Stimulated activated effector memory CD8-positive, alpha-beta T cell treated with anti-CD3 and anti-CD28 coated beads, Interleukin-12 subunit alpha, Interleukin-12 subunit beta, amount 100 ng/mL, for 72 hours (primary cell): ENCODE measurements at places on chromosomes 12 and 14.
A peak's percentile ranks its signal among the peaks of the same experiment; 100 is the strongest.

GRCh38 chr12:123041811-123042655, 61.6 kb downstream of the ARL6IP4 start:
- DNase-seq = no peak

DNA sequence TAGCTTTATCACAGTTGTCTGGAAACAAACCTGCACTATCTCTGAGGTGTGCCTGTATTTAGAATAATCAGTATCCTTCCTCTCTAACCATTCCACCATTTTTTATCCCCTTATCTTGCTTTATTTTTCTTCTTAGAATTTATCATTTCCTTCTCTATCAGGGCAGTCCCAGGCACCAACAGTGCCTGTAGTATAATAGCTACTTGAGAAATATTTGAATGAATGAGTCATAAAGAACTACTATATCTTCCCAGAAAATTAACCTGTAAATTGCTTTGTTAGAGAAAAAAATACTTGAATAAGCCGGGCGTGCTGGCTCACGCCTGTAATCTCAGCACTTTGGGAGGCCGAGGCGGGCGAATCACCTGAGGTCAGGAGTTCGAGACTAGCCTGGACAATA, 21.2 kb upstream of the FOXJ2 start:
- DNase-seq = no peak

DNA sequence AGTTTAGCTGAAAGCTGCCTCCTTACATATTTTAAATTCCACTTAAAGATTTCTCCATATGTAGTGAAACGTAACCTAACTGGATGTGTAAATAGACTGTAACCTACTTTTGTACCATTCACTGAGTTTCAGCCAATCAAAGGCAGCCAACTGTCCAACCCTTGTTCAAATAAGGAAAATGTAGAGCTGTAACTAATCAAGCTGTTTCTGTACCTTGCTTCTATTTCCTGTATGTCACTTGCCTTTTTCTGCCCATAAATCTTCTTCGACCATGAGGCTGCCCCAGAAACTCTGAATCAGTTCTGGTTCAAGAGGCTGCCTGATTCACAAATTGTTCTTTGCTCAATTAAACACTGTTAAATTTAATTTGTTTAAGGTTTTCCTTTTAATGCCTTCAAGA, 6.3 kb downstream of the SLC7A8 start:
- DNase-seq = no peak

DNA sequence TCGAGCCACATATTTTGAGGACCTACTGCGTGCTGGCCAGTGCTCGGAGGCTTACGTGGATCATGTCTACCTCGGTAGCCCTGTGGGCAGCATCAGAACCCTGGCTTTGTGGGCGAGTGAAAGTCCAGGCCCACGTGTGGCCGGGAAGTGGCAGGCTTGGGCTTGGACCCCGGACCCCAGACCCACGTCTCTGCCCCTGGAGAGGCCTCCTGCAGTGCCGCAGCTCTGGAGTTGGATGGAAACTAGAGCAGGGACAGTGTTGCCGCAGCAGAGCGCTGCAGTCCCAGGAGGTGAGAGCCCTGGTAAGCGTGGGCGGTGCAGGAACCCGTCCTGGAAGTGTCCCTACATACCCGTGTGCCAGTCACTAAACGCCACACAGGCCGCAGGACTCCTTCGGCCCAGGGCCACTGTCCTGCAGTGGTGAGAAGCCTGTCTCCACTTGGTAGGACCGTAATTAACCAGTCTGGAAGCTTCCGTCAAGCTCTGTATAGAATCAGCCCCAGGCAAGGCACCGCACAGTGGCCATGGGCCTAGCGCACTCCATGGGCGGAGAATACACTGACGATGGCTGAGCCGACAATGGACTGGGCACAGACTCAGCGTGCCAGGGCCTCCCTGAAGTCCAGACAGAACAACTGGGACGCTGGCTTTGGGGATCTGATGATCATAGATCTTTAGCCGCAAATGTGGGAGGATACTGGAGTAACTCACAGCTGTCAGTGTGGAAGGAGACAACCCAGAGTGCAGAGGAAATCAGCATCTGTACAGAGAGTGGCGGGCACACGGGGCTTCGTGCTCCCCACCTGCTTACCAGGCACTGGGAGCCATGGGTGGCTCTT, 219.5 kb downstream of the KIF26A start:
- DNase-seq = no peak

- DNase-seq = no peak
Measured at GRCh38 chr14:91897106-91897701, 29.9 kb upstream of the TC2N start.

- DNase-seq = no peak
Measured at GRCh38 chr12:1799051-1799881, 21.1 kb upstream of the LRTM2 start.

DNA sequence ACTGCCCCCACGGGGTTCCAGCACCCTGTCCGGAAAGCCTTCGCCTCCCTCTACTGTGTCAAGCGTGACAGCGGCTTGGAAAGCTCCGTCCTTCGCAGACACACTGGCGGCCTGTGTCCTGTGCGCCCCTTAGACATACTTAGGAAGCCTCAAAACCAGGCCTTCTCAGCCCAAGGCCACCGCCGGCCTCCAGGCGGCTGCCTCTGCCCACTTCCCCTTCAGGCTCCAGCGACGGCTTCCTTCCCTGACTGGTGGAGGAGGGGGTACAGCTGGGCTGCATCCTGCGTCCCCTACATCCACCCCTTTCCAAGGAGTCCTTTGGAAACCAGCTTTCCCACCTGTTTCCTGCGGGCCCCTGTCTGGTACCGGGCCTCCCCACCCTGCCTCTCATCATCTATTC, 2.5 kb upstream of the CACNA2D4 start:
- DNase-seq = peak; percentile 41

DNA sequence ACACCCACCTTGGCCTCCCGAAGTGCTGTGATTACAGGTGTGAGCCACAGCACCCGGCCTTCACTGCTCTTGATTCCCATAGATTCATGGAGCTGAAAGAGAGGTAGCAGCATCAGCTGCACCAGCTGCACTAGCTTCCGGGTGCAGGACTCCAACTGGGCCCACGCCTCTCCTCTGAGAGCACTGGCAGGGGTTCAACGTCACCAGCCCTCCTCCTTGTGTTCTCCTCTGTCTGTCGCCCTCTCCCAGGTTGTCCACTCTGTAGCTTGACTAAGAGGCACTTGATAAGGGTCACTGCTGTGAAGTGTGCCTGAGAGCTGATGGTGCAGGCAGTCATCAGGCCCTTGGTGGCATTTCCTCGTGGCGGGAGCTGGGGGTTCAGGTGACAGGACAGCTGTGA, 28.3 kb downstream of the MLXIP start:
- no peak for DNase-seq

- DNase-seq = no peak
Measured at GRCh38 chr12:44889162-44889561, 13.0 kb upstream of the NELL2 start.

DNA sequence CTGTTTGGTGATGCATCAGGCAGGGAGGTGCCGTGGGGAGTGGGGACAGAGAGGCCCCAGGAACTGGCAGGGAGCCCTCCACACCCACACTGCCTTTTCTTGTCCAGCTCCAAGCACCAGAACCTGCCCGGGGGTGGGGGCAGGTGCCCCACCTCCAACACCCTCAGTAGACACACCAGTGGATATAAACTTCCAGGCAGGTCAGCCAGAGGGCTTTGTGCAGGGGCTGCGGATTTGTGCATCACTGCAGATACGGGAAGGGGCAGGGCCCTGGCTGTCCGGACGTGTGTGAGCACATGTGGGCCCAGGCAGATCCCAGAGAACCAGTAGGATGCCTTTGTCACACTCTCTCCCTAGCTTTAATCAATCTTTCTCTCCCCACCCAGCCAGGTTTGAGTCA, 1.3 kb upstream of the TGM1 start:
- no peak for DNase-seq

GRCh38 chr12:5873281-5873919, 71.7 kb downstream of the ANO2 start:
- no peak for DNase-seq

GRCh38 chr14:39666386-39666785, 234.2 kb upstream of the FBXO33 start:
- DNase-seq = no peak

- no peak for DNase-seq
Measured at GRCh38 chr12:26711072-26711471, 121.9 kb downstream of the ITPR2 start.

- DNase-seq = no peak
Measured at GRCh38 chr12:27277846-27278260, 33.8 kb downstream of the STK38L start.

GRCh38 chr12:93008044-93008778, 79.1 kb upstream of the EEA1 start:
- no peak for DNase-seq

- DNase-seq = peak; percentile 67
Measured at GRCh38 chr12:11836282-11837151, 187.0 kb downstream of the ETV6 start.

DNA sequence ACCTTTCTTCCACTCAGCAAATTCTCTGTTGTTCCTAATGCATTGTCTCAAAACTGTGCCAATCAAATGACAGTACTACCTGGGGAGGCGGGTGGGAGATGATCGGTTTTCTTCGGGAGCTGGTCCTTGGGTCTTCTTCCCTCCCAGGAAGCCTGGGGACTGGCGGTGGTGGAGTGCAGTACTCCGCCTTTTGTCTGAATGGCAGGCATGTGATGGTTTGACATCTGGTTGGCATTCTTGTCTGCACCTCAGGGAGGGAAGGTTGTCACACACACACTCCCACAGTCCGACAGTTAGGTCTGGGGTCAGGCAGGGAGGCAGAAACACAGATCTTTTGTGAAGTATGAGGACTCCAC, 114.8 kb downstream of the SNAPC1 start:
- no peak for DNase-seq

DNA sequence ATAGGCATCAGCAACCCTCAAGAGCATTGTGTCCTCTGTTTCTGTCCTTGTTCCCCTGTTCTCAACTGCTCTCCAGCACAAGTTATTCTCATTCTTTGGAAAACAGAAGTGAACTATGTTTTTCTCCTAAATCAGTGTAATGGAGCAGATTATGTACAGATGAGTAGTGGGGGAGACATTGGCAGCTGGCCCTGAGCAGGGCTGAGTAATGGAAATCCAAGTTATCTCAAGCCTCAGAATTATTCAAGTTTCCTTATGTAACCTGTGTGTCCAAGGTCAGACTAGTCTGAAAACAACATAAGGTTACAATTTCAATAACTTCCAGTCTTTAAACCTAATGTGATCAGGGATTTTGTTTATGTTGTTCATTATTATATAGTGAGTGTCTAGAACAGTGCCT, 116.1 kb upstream of the FUT8 start:
- DNase-seq = no peak

GRCh38 chr14:80867798-80868197, 73.7 kb downstream of the CEP128 start:
- DNase-seq = no peak

- DNase-seq = no peak
Measured at GRCh38 chr12:75766263-75767160, 255.1 kb upstream of the KRR1 start.

DNA sequence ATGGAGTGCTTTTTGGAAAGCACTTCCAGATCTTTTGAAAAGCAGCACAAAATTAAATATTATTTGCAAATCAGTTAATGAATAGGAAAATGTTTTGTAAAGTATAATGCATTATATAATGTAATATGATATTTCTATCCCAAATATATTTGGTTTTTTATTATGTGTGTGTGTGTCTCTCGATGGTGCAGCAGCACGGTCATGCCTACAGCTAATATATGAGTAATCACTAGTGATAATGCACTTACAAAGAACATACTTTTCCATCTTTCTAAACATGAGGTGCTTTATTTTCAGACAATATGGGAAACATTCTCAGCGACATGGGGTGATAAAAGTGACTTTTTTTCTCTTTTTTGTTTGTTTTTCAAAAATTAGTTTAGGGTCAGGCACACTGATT, 1.3 kb upstream of the EEA1 start:
- no peak for DNase-seq

DNA sequence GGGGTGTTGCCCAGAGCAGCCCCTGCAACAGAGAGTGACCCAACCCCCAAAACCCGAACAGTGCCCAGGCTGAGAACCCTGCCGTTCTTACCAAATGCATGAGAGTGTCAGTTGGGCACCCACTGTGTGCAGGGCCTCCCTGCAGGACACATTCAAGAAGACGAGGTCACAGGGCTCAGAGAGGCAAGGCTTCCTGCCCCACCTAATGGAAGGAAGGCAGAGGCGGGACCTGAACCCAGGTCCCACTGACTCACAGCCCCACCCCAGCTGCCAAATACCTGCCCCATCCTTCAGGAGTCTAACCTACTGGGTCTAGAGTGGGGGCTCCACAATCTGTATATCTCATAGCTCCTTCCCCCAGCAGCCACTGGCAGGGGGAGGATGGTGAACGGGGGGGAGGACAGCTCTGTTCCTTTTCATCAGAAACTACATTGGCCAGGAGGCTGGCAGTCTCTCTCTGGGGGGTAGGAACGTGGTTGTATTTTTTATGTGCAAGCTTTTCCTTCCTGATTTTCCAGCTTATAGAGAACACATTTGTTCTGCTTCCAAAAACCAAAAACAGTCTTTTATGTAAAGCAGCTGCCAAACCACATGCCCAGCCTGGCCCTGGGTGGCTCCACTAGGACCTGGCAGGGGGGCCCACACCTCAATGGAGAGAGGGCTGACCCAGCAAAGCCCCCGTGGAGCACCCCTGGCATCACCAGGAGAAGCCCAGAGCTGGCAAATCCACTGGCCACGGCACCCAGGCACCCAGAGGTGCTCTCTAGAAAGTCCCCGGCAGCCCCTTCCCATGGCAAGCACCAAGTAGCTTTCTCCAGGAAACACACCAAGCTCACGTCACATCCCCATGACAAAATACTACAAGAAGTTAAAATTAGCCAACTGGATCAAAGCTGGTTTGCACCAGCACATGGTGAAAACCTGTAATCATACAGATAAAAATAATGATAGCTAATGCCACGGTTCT, 17.0 kb downstream of the NCOR2 start:
- DNase-seq = no peak

DNA sequence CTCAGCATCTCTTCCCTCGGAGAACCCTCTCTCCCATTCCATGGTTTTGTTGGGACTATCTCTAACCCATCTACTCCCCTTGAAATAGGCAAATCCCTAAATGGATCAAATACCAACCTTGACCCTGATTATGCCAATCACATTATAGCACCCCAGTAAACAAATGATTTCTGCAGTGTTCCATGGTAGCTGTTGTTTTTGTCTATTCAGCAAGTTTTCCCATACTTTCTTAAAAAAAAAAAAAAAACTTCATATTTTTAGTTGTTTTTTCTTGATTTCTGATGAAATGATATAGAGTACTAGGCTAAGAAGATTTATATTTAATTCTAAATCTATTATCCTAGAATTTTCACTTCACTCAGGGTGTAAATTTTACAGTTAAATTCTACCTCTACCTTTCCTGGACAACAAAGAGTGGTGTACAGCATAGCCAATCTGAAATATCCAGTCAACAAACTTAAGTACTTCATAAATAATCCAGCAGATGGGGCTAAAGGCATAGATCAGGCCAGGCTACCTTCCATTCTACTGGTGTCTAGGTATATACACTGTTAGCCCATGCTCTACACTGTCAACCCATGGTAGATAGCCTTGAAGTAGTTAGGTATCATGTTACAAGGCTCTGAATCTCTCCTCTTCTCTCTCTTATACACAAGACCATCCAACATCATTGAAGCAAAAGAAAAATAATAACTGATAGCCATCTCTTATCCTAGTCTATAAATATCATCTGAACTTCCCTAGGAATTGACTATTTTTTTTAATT, 82.2 kb downstream of the PLEKHG7 start:
- DNase-seq = no peak
